Stimulated activated CD4-positive, alpha-beta T cell treated with anti-CD3 and anti-CD28 coated beads, Interleukin-4, amount 100 ng/mL, for 24 hours (primary cell): ENCODE measurements at places on chromosomes 13 and 19.

DNA sequence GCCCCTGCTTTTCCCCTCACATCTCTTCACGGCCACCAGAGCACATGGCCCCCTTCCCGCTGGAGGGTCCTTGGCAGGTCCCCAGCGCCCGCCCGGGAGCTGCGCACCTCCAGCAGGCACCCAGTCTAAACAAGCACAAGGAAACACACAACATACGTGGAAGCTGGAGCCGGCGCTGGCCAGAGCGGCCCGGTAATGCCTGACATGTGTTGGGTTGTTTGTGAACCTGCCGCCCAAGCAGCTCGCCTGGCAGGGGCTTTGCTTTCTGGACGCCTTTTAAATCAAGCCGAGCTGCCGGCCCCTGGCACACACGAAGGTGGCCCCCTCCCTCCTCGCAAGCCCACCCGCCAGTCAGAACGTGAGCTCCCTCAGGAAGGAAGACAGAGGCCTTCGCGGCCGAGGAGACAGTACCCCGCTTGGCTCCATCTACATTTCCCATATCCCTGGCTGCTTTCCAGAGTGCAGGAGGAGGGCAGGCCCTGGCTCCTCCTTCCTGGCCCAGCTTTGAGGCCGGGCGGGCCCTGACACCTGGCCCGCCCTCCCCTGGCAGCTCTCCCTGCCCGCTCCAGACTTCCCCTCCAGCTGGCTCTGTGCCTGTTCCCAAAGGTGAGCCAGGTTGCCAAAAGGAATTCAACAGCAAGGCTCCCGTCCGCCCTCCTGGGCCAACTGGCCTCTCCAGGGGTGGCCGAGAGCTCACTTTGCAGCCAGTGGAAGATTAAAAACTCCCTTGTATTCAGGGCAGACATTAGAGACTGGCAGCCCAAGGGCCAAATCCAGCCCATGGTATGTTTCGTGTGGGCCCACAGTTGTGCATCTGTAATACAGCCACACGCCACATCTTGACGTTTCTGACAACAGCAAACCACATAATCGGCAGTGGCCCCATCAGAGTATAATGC is 28.7 kb downstream of the COMP start:
- no peak for DNase-seq

GRCh38 chr19:45249261-45250033 is 1.6 kb upstream of the MARK4 start:
- DNase-seq, result no peak

- peak; percentile 35 for DNase-seq
Observed at GRCh38 chr19:19420570-19421298, 15.3 kb downstream of the GATAD2A start.

DNA sequence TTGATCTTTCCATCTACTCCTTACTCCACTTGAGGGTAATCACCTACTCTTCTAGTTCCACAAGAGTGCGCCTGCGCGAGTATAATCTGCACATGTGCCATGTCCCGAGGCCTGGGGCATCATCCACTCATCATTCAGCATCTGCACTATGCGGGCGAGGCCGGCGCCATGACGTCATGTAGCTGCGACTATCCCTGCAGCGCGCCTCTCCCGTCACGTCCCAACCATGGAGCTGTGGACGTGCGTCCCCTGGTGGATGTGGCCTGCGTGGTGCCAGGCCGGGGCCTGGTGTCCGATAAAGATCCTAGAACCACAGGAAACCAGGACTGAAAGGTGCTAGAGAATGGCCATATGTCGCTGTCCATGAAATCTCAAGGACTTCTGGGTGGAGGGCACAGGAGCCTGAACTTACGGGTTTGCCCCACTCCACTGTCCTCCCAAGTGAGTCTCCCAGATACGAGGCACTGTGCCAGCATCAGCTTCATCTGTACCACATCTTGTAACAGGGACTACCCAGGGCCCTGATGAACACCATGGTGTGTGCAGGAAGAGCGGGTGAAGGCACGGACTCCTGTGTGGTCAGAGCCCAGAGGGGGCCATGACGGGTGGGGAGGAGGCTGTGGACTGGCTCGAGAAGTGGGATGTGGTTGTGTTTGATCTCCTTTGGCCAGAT is 2.7 kb upstream of the KLK2 start:
- peak; percentile 5 for DNase-seq

DNA sequence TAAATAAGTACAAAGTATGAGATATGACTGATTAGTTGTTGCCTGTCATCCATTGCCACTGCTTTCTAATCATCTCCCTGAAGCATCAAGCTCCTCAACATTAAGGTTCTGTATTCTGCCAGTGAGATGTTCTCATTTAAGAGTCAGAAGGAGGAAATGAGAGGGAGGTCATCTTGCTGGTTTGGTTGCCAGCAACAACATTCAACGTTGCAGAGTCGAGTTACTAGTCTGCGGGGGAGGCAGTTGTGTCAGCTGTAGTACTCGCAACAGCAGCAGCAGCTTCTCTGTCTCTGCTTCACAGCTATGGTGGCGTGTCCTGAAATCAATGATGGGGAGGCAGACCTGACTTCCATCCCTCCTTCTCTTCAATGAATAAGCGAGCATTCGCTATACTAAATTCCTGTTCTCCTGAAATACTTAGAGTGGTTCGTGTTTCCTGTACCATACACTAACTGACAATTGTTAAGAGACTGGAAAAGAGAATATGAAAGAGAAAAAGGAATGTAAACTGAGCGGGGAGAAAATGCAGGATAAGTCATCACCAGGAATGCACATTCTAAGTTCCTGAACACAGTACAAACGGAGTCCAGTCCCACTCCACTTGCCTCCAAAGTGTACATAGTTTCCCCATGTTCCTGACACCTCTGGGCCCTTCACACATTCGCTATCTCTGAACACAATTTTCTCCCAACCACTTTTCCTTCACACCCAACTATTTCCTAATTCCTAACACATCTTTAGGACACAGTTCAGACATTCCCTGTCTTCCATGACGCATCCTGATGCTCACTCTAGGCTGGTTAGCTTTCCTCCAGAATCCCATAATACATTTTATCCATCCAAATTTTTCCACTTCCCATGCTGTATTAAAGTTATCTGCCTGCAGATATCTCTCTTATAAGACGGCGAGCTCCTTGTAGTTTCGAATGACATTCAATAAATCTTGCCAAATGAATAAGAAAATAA is 263.0 kb downstream of the KLF12 start:
- no peak for DNase-seq

- peak; percentile 59 for DNase-seq
Observed at GRCh38 chr19:13430790-13431582, 75.3 kb downstream of the CACNA1A start.

- DNase-seq, result no peak
Observed at GRCh38 chr13:60111691-60112090, 52.0 kb downstream of the DIAPH3 start.
